AG09309 (cell line): ENCODE measurements at places on chromosomes 5 and 9.

DNA sequence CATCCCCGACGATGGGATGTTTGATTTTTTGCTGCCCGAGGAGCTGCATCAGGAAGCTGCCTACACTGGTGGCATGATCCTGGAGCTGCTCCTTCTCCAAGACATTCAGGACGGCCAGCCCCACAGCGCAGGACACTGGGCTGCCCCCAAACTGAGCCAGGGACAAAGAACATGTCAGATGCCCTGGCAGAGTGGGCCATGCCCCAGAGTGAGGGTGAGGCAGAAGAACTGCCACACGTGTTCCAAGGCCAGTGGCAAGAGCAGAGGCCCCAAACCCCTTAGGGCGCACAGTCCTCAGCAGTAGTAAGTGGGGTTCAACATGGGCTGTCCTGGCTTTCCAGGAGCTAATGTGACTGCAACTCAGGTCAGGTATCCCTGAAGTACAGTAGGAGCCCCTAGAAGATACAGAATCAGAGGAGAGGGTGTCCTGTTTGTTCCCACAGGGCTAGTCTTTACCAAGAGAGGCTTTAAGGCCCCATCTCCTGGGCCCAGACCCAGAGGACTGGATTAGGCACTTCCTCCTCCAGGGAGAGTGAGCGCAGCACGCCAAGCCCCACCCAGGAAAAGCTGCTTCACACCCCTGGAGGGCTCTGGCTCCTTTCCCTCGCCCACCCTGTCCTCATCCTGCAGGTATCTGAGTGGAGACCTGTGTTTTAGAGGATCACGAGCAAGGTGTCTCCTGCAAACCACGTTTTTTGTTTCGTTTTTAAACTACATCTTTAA, 11.1 kb downstream of the HNRNPAB start:
- no peak for DNase-seq

GRCh38 chr5:35223787-35224395, 6.4 kb downstream of the PRLR start:
- DNase-seq = no peak

DNA sequence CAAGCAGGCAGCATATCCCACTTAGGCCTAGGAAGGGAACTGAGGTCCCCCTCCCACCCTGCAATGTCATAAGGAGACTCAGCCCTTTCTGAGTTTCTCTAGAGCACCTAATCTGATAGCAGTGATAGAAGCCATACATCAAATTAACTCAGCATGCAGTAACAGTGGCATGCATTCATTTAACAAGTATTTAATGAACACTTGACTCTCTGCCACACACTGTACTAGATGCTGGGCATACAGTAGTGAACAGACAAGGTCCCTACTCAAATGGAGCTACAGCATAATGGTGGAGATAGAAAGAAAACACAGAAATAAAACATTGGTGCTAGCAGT, 58.6 kb downstream of the SLC22A5 start:
- no peak for DNase-seq

- no peak for DNase-seq
Measured at GRCh38 chr5:94992325-94992724, 292.6 kb downstream of the MCTP1 start.

DNA sequence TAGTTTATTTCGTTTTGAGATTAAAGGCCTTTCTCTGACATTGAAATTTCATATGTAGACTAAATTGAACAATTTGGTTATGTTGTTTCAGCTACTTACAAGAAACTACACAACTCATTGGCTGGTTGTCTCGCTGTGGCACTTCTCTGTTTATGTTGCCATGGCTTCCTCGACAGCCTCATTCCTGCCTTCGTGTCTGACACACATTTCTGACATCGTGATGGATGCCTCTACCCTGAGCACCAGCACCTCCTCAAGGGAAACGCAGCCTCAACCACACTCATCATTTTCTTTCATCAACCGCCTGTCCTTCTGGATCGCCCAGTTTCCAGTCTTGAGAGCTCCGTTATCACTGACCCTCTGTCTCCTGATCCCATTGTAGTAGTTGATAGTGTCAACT, 562.8 kb downstream of the PDE4D start:
- no peak for DNase-seq

- DNase-seq = no peak
Measured at GRCh38 chr9:79583952-79584654, 12.3 kb downstream of the TLE4 start.

- peak; percentile 74 for DNase-seq
Measured at GRCh38 chr9:110835404-110835803, 166.8 kb downstream of the MUSK start.

DNA sequence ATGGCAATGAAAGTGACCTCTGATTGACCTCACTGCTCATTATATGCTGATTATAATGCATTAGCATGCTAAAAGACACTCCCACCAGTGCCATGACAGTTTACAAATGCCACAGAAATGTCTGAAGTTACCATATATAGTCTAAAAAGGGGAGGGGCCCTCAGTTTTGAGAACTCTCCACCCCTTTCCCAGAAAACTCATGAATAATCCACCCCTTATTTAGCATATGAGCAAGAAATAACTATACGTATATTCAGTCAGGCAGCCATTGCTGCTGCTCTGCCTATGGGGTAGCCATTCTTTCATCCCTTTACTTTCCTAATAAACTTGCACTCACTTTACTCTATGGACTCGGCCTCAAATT, 163.1 kb downstream of the ESM1 start:
- DNase-seq = no peak

DNA sequence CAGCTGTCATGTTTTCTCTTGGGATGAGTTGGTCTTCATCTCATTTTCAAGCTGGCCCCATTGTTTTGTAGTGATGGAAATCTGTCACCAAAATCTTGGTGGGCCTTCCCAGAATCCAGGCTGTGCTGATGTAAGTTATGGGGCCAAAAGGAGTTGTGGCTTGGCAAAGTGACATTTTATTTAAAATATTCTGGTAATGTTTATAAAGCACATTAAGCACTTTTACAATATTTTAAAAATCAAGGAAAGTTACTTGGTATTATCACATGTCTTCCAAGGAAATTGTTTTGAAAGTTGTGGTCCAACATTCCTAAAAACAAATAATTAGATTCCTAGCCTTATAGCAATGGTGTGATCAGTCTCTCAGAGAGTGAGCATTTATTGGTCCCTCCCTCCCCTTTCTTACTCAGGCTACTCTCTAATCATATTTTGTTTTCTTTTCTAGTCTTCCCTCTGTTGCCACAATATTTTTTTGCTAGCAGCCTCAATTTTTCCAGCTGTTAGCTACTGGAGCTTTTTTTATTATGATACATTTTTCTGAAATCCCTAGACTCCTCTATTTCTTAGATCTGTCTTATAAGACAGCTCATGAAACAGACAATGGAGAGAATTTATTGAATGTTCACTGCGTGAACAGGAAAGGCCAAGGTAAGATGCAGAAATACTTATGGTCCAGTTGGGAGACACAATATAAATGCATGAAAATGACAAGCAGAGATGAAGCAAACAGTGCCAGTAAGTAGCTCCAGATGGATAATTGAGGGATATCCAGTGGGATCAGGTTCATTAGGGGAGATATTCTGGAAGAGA, 408.1 kb upstream of the ZNF608 start:
- DNase-seq = no peak

DNA sequence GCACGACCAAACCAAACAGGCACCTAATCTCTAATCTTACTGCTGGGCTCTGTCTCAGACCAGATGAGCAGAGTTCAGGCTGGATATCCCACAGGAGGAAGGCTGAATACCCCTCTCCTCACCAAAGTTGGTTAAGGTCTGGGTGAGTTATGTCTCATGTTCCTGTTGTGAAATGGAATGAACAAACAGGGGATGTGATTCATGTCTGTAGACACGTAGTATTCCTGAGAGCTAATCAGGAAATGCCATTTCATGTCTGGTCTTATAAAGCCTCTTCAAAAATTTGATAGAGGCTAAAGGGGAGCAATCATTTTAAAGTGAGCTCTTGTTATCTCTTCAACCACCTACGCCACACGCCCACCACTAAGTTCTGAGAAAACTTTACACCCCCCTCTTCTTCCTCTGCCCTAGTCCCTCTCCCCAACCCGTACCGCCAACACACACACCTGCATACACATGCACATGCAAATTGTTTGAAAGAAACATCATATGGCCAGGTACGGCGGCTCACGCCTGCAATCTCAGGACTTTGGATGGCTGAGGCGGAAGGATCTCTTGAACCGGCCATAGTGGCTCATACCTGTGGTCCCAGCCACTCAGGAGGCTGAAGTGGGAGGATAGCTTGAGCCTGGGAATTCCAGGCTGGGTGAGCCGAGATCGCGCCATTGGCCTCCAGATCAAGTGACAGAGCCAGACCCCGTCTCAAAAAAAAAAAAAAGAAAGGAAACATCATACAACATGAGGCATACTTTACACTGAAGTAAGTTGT, 69.8 kb upstream of the RAI14 start:
- DNase-seq = peak; percentile 76

DNA sequence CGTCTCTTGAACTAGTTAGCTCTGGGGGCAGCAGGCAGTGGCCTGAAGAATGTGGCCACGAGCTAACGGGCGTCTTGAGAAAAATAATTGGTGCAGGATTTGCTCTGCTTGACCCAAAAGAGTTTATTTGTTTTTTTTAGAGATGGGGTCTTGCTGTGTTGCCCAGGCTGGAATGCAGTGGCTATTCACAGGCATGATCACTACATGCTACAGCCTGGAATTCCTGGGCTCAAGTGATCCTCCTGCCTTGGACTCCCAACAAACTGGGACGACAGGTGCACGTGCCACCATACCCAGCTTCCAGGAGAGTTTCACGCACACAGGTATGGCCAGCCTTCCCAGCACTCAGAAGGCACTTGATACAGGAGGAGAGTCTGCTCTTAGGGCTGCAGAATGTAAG, 203.8 kb downstream of the MLLT3 start:
- no peak for DNase-seq

DNA sequence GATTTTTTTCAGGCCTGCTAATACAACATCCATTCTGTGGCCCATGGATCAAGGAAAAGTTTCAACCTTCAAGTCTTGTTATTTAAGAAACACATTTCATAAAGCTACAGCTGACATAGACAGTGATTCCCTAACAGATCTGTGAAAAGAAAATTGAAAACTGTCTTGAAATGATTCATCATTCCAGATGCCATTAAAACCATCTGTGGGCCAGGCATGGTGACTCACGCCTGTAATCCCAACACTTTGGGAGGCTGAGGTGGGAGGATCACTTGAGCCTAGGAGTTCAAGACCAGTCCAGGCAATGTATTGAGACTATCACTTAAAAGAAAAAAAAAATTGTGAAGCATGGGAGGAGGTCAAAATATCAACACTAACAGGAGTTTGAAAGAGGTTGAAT, 6.0 kb downstream of the RAPGEF6 start:
- DNase-seq = no peak

- no peak for DNase-seq
Measured at GRCh38 chr5:79189439-79190234, 46.3 kb upstream of the JMY start.

DNA sequence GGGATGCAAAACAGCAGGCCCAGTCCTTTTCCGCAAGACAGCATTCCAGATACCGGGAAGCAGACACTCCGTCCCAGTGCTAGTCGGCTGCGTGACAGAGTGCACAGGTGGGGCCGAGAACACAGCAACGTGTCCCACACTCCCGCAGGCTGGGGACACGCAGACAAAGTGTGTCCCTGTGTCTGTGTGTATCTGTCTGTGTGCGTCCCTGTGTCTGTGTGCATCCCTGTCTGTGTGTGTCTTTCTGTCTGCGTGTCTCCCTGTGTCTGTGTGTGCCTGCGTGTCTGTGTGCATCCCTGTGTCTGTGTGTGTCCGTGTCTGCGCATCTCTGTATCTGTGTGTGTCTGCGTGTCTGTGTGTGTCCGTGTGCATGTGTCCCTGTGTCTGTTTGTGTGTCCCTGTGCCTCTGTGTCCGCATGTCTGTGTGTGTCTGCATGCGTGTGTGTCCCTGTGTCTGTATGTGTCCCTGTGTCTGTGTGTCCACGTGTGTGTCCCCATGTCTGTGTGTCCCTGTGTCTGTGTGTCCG, 137.0 kb downstream of the MRPL36 start:
- no peak for DNase-seq

DNA sequence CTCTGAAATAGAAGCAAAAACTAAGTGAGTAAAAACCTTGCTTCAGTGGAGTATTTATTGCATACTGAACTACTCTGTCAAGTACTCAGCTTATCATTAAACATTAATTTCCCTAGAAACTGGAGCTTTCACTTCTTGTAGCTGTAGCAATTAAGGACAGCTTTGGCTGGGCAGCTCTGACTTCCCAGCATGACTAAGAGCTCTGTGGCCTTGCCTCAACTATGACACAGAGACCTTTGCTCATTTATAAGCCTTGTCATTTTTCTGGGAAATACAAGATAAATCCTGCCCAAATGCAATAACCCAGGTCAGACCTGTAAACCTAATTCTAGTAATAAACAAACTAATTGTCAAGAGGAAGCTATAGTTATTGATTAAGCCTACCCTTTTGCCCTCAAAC, 65.4 kb upstream of the STK32A start:
- peak; percentile 45 for DNase-seq

- no peak for DNase-seq
Measured at GRCh38 chr5:116444373-116445295, 130.0 kb downstream of the SEMA6A start.

DNA sequence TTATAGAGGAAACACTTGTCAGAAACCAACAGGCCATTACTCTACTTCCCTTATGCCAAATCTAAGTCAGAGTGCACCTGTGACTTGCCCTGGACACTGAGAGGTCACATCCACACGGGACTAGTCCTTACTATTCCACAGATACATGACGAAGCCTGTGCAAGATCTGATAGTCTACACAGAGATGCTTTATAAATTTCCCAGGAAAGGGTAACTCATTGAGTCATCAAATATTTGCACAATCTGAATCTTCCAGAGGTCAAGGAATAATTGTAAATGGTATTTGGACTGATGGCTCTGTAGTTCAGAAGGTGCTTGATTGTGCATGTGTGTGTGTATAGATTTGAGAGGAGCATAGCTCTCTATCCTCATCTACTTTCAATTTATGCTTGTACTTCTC, 55.2 kb upstream of the JAK2 start:
- DNase-seq = no peak

- DNase-seq = no peak
Measured at GRCh38 chr5:55593115-55593472, 58.3 kb upstream of the PLPP1 start.

- no peak for DNase-seq
Measured at GRCh38 chr5:74143721-74144330, 496.7 kb downstream of the ENC1 start.

DNA sequence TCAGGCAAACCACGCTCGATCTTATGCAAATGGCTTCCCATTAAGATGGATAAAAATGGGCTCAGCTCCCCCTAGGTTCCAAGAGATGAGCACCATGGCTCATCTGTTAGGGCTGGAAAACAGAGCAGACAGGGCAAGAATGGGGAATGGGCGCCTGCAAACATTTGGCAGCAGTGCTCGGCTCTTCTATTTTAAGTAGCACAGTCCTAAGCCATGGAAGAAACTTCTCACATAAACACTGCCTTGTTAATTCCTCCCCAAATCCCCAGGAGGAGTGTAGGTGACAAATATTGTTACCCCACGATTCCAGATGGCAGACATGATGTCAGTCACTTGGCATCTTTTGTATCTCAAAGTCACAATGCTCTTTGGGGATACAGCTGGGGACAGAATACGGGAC, 221.8 kb downstream of the ICE1 start:
- no peak for DNase-seq
